GM19239 (cell line): ENCODE measurements at places on chromosomes 2 and 18.

GRCh38 chr2:234269769-234270204 is 219.3 kb downstream of the SPP2 start:
- no peak for DNase-seq

- DNase-seq: no peak
Measured at GRCh38 chr2:12857891-12858290, 141.2 kb downstream of the TRIB2 start.

DNA sequence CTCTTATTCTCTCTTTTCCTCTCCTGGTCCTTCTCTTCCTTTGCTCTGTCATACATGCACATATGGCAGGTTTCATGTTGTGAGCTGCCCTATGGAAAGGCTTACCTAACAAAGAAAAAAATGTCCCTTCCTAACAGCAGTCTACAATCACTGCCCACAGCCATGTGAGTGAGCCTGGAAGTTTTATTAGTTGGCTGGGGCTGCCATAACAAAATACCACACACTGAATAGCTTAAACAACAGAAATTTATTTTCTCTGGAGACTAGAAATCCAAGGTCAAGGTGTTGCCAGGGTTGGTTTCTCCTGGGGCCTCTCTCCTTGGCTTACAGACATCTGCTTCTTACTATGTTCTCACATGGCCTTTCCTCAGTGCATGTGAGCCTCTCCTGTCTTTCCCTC is 142.1 kb downstream of the TRIB2 start:
- DNase-seq: no peak

- DNase-seq: no peak
Measured at GRCh38 chr2:21281384-21281783, 157.6 kb downstream of the TDRD15 start.
